ENCODE measurements at places on chromosomes 12 and 14.

GRCh38 chr12:89988188-89988915 is 279.7 kb upstream of the ATP2B1 start:
- DNase-seq: no peak

DNA sequence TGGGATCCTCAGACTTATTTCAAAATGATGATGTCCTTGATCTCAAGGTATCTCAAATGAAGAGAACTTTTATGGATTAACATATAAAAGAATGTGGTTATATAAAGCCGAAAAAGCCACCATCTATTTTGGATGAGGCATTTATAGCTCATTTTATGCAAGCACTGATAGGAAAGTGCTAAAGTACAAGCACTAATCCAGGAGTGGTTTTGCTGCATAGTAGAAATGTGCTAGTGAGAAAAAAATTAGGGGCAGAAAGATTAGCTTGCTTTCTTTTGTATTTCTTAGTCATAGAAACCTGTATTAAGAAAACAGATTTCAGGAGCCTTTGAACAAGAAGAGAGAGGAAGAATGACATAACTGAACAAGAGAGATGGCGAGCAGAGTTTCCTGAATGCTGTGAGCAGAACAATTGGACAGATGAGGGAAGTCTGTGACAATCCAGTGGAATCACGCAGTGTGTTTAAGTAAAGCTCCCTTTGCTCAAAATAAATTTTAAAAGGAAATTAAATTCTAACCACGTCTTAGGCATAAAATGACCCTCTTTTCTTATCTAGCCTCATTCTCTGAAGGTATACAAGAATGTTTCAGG is 238.2 kb upstream of the NOVA1 start:
- no peak for DNase-seq

- DNase-seq: no peak
Measured at GRCh38 chr14:99192028-99192621, 79.9 kb downstream of the BCL11B start.

DNA sequence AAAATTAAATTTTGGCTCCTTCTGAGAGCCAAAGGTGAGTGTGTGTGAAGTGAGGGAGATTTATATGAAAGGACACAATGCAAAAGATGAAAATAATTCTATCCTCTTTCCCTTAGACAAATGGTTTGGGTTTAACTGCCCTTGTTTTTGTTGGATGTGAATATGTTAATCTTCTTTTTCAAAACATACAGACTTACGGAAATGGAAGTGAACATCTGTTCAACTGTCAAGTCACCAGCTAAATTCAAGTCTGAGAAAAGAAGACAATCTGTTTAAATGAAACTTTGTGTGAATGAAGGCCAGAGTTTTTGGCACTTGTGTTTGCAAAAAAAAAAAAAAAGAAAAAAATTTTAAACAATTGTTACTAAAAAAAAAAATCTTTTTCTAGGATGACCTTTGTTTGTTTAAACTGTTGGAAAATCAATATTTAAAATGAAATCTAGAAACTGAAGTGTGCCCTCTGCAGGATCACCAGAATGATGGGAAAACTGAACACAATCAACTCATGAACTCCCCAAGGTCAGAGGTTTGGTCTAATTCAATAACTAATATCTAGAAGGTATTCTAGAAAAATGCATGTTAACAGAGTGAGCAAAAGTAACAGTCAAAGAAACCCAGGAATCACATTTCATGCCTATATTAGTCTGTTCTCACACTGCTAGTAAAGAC is 448.8 kb downstream of the FLRT2 start:
- no peak for DNase-seq

GRCh38 chr14:20632448-20632830 is 9.1 kb downstream of the OR6S1 start:
- DNase-seq: no peak

DNA sequence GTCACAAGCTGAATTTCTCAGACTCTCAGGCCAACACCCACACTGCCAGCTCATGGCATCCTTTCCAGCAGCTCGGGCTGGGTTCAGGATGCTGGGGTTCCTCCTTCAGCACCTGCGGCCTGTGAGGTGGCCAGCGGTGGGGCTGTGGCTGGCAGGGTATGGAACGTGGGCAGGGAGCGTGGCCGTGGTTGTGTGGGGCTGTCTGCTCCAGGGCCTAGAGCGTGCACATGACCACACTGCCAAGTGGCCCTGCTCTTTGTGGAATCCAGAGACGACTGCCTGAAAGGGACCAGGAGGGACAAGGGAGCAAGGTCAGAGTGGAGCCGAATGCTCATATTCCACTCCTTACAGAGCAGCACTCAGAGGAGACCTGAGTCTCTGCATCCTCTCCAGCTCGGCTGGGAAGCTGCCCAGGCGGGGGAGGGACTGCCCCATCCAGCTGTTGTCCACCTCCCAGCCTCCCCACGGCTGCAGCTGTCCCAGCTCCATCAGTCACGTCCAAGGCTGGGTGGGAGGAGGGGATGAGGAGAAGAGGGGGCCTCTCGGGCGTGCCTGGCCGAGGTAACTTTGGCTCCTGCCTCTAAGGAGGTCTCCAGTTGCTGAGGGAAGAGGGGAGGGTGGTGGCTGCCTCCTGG is 71.3 kb downstream of the TSPAN9 start:
- no peak for DNase-seq

DNA sequence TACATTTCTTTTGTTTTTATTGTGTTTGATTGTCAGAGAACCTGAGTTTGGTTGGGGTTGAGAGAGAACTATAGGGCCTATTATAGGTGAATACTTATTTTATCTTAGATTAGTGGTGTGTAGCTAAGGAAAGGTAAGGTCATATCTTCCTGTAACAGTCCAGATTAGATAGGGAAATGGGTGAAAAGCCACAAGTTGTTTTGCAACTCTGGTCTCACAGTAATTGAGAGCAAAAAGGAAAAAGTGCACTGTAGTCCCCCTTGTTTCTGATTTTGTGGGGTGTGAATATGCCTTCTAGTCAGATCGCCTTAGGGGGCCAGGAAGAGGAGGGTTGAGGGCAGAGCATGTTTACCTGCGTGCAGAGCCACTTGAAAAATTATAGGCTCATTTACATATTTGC is 8.9 kb downstream of the MSRB3 start:
- no peak for DNase-seq
